ENCODE measurements at places on chromosomes 11 and 22. TPM values are rescaled to one million over a fixed set of nuclear protein-coding genes. Genes with fewer than 3 reads are reported as not detected.
A peak's percentile ranks its signal among the peaks of the same experiment; 100 is the strongest.

DNA sequence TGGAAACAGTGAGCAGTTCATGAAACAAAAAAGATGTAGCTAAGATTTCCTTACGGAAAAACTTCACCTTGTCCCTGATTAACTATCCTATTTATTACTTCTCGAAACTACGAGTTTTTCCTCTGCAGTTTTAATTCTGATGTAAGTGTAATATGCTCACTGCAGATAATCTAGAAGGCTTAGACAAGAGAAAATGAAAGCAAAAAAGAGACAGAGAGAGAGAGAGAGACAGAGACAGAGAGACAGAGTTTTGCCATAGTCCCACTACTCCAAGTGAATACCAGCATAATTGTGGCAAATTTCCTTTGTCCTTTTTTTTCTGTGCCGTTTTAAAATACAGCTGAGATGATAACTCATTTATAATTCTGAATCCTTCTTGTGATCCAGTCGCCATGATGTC, 24.8 kb downstream of the FSHB start:
- H3K4me3 ChIP-seq: no peak overlapping the region
- H3K27me3 ChIP-seq: peaks cover 14% of the 10 kb centered on the region
- H3K36me3 ChIP-seq: no peaks in the 10 kb centered on the region
- H3K4me1 ChIP-seq: no peaks in the 10 kb centered on the region
- no peak overlapping the region for H3K27ac ChIP-seq
- no peak for DNase-seq

- H3K27ac ChIP-seq: no peak overlapping the region
- no peak for DNase-seq
- no peak overlapping the region for H3K4me3 ChIP-seq
- H3K4me1 ChIP-seq: no peaks in the 10 kb centered on the region
- no peaks in the 10 kb centered on the region for H3K36me3 ChIP-seq
These were observed 3.0 kb downstream of the INSC start for GRCh38 chr11:15117751-15118150.

- H3K4me1 ChIP-seq: peaks cover 32% of the 10 kb centered on the region
- no peak overlapping the region for H3K27ac ChIP-seq
- DNase-seq: peak; percentile 86
- no peak overlapping the region for H3K4me3 ChIP-seq
These were observed 16.8 kb downstream of the EXT2 start for GRCh38 chr11:44112091-44112821.

Gene SERPIND1
- total RNA-seq: 0.19 TPM

Gene CREBZF
- 74.1 TPM for total RNA-seq

- H3K4me3 ChIP-seq: no peak overlapping the region
- no peaks in the 10 kb centered on the region for H3K27me3 ChIP-seq
- DNase-seq: no peak
- no peaks in the 10 kb centered on the region for H3K36me3 ChIP-seq
- no peaks in the 10 kb centered on the region for H3K4me1 ChIP-seq
- no peak overlapping the region for H3K27ac ChIP-seq
These were observed 8.9 kb upstream of the MUC15 start for GRCh38 chr11:26580929-26581328.

- DNase-seq: no peak
- H3K27me3 ChIP-seq: no peaks in the 10 kb centered on the region
- peaks cover 44% of the 10 kb centered on the region for H3K36me3 ChIP-seq
These were observed 28.7 kb downstream of the MIF start for GRCh38 chr22:23922921-23923320.

- no peak for DNase-seq
- H3K36me3 ChIP-seq: no peaks in the 10 kb centered on the region
- peaks cover 12% of the 10 kb centered on the region for H3K4me1 ChIP-seq
- no peak overlapping the region for H3K4me3 ChIP-seq
These were observed 117.9 kb downstream of the ATG16L2 start for GRCh38 chr11:72932132-72932570.

GRCh38 chr11:100640646-100641045, 46.4 kb upstream of the ARHGAP42 start:
- DNase-seq: peak; percentile 21
- H3K27me3 ChIP-seq: no peaks in the 10 kb centered on the region
- no peaks in the 10 kb centered on the region for H3K4me1 ChIP-seq
- no peak overlapping the region for H3K4me3 ChIP-seq
- no peak overlapping the region for H3K27ac ChIP-seq

GRCh38 chr11:12502046-12502445, 124.7 kb downstream of the PARVA start:
- H3K4me1 ChIP-seq: no peaks in the 10 kb centered on the region
- no peak overlapping the region for H3K4me3 ChIP-seq
- no peaks in the 10 kb centered on the region for H3K27me3 ChIP-seq
- no peak overlapping the region for H3K27ac ChIP-seq
- no peaks in the 10 kb centered on the region for H3K36me3 ChIP-seq

DNA sequence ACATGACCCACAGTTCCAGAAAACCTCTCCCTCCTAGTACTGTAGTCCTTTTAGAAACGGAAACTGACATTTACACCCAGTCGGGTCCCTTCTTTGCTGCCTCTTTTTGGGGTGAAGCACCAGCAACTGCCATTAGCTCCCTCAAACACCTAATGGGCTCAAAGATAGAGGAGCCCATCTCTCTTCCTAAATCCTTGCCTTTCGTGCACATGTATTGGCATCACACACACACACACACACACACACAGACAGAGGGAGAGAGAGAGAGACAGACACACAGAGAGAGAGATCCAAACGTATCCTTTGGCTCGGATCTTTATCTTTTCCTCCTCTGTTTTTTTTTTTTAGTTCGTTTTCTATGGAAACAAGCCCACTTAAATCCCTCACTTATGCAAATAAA, 716 bp downstream of the GRM5 start:
- no peak for DNase-seq
- peaks cover 58% of the 10 kb centered on the region for H3K27me3 ChIP-seq
- no peaks in the 10 kb centered on the region for H3K36me3 ChIP-seq
- H3K4me1 ChIP-seq: no peaks in the 10 kb centered on the region
- no peak overlapping the region for H3K4me3 ChIP-seq

Gene GVQW3
- 9.9 TPM for total RNA-seq

DNA sequence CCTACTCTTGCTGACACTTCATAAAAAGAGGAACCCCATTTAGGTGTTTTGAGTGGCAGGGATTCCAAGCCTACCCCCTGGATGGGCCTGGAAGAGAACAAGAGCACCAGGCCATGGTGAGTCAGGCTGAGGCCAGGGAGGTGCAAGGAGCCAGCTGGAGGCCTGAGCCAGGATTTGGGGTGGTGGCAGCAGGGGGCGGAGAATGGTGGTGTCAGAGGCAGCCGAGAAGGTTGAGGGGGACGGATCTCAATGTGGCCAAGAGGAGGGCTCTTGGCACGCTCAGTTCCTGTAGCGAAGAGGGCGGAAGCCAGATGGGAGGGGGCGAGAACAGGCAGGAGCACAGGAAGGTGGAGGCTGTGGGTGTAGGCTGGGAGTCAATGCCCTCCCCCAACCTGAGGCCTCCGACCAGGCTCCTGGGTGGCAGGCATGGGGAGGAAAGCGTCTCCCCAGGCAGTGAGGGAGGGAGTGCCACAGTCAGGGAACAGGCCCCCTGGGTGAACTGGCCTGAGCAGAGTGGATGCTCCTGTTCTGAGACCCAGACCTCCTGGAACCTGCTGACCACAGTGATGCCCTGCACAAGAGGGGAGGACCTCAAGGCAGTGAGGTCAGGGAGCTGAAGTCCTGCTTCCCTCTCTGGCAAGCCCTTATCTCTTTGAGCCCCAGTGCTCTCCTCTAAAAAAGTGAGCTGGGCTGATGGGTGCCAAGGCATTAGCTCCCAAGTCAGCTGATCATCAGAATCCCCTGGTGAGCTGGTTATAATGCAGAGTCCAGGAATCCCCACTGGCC, 13.9 kb downstream of the RTN4RL2 start:
- no peak overlapping the region for H3K4me3 ChIP-seq
- no peaks in the 10 kb centered on the region for H3K36me3 ChIP-seq
- H3K27me3 ChIP-seq: peaks cover 4% of the 10 kb centered on the region
- no peak for DNase-seq
- no peak overlapping the region for H3K27ac ChIP-seq
- H3K4me1 ChIP-seq: peaks cover 24% of the 10 kb centered on the region
